ENCODE measurements at places on chromosomes 5 and 9. TPM values are rescaled to one million over a fixed set of nuclear protein-coding genes. Genes with fewer than 3 reads are reported as not detected.

DNA sequence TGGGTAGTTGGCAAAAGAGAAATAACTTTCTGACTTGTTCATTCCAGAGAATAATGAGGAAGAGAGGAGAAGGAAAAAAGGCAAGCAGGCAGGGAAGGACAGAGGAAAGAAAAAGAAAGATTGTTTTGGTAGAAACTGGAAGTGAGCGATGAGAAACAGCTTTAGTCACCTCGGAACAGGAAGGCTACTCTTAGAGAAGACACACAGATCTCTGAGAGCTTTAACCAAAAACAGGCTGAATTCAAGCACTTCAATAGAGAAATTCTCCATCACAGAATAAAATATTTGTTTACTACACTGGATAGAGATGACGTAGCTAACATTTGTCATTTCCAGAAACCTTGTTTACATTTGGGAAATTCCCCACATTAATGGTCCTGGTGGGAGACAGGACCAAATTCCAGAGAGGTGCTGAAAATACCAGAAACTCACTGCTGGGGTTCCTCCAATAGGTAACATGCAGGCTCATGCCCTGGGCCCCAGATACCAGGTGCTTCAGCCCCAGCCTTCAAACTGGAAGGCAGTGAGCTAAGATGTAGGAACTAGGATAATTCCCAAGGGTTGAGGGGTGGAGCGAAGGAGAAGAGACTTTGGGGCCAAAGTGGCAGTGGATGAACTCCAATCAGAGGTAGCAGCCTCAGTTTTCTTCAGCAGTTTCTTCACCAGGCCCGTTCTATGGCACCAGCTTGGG, 227.7 kb upstream of the GRAMD2B start:
- DNase-seq, result no peak

DNA sequence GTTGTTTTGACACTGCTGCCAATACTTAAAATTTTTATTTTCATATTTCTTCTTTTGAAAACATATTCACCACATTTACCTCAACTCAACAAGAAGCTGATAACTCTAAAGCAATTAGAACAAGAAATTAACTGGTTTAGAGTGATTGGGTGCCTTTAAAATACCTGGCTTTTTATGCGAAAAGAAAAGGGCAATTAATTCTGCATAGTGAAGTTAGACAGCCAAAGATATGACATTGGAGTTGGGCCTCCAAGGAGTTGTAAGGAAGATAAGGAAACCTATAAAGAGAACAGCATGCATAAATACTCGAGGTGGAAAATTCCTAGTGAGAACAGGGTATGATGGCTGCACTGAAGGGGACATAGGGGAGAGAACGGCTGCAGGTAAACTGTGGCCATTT, 9.6 kb downstream of the AK6 start:
- no peak for DNase-seq

- no peak for DNase-seq
Measured at GRCh38 chr5:89930591-89931392, 478.8 kb downstream of the CETN3 start.

- DNase-seq, result no peak
Measured at GRCh38 chr9:29220596-29221251, 1647.4 kb upstream of the C9orf72 start.

CTNND2 gene
- 0.33 TPM for polyA plus RNA-seq

GRCh38 chr9:137499416-137499815, 40.3 kb upstream of the NSMF start:
- DNase-seq, result no peak

PCA3 gene
- polyA plus RNA-seq, result 0.72 TPM

DNA sequence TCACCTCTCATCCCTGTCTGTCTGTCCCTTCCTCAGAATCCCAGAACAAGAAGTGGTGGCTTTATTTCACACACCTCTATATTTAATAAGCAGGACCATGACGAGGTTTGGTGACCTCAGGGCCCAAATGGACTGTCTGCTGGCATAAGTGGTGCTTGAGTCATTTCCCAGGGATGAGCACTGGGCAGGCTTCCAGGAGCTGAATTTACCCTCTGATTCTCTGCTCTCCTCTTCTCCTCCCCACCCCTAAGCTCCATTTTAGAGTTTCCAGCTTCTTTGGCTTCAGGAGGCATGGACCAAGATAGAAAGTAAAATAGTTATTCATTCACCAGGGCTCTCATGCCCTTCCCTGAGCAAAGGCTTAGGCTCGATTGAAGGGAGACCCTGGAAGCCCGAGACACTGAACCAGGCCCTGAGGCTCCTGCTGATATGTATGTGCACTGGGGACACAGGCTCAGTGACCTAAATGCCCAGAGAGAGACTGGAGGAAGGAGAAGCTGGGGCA, 69.1 kb downstream of the PPARGC1B start:
- no peak for DNase-seq

EPB41L4B gene
- polyA plus RNA-seq, result 31.3 TPM

F2RL2 gene
- 1.3 TPM for polyA plus RNA-seq

DNA sequence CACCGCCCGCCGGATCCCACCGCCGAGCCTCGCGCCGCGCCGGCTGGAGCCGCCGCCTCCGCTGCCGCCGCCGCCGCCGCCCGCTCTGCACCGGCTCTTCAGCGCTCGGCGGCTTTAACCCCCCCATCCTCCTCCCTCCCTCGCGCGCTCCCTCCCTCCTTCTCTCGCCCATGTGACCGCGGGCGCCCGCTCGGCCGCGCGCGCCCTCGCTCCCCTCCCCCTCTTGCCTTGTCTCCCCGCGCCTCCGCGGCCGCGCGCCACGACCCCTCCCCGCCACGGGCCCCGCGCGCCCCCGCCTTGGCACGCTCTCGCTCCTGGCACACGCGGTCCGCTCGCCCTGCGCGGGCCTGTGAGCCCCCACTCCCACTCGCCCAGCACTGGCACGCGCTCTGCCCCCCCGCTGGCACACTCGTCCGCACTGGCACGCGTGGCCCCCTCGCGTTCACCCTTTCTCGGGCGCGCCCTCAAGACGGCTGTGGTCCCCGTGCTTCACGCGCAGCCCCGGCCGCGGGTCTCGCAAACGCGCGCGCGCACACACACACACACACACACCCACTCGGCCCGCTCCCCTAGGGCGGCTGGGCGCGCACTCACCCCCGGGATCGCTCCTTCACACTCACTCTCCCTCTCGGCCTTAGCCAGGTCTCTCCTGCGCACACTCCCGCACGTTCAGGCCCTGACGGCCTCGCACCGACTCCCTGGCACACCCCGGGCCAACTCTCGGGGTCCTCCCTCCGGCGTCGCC, at the start of gene CNTFR:
Gene CNTFR, minus strand, starts transcription at position 89 of the 745 bp plus-strand sequence. CDS start 20,743 bp downstream, outside the sequence.
- DNase-seq, result no peak

DNA sequence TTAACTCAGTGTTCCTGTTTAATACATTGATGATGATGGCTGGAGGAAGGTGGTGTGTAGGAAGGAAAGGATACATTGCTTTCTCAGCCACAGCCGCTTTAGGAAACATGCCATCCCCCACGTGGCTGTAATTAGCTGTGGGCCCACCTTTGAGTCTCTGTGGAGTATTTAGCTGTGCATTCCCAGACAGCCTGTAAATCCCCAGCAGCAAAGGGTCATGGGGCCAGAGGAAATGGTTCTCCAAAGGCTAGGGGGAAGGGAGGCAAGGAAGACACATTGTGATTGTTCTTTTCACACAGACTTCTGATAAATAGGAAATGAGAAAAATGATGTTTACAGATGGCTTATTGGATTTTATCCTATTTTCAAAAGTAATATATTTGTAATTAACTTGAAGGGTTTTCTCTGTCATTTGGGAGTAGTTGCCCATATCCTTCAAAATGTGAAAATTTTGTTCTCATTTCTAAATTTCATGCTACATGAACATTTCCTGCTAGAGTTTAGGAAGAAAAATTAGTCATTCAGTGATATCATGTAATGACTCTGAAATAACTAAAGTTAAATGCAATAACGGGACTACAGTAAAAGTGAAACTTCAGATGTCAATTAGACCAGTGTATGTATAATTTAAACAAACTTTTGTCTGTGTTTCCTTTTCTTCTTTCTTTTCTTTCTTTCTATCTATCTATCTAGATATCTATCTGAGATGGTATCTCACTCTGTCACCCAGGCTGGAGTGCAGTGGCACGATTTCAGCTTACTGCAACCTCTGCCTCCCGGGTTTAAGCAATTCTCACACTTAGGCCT, 24.3 kb upstream of the F2R start:
- no peak for DNase-seq

ZDHHC11 gene
- polyA plus RNA-seq, result 1.5 TPM

DNA sequence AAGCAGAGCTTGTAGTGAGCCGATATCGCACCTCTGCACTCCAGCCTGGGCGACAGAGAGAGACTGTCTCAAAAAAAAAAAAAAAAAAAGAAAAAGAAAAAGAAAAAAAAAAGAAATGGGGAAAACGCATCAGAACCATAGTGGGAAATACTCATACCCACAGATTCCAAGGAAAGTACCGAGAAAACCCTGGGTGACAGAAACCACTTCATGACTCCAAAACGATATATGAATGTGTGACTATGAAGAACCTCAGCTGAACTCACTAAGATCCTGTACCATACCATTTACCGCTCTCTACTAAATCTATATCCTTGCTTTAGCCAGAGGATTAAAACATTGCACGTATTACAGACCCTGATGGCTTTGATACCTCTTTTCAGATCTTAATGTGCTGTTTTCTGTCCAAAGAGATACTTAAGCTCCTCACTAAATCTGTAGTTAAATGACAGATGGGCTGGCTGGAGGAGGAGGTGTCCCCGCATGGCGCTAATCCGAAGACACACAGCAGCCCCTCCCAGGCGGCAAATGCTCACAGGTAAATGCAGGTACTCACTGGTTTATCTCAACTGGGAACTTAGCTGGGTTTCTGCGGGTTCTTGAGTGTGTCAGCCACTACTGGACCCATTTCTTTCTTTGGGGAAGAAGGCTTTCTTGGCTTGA, 2.8 kb downstream of the LPCAT1 start:
- DNase-seq, result peak; percentile 29

- no peak for DNase-seq
Measured at GRCh38 chr9:109320331-109320741, 523 bp downstream of the EPB41L4B start.

CDC20B gene
- not detected for polyA plus RNA-seq
